ENCODE measurements at places on chromosomes 6 and 20.

DNA sequence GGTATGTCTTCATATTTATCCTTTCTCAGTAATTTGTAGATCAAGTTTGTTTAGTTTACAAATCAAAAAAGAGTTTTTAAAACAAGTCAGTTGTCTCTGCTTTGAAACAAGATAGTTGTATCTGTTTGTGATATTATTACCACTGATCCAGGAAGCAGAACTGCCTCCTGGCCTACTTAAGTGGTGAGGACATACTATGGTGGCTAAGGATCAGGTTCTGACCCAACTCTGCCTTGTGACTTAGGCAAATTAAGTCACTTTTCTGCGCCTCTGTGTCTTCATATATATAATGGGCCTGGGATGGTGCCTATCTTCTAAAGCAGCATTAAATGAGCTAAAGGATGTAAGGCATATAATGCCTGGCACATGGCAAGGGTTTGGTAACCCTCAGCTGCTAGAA lies 8.7 kb downstream of the ANKS1A start:
- no peak for DNase-seq

DNA sequence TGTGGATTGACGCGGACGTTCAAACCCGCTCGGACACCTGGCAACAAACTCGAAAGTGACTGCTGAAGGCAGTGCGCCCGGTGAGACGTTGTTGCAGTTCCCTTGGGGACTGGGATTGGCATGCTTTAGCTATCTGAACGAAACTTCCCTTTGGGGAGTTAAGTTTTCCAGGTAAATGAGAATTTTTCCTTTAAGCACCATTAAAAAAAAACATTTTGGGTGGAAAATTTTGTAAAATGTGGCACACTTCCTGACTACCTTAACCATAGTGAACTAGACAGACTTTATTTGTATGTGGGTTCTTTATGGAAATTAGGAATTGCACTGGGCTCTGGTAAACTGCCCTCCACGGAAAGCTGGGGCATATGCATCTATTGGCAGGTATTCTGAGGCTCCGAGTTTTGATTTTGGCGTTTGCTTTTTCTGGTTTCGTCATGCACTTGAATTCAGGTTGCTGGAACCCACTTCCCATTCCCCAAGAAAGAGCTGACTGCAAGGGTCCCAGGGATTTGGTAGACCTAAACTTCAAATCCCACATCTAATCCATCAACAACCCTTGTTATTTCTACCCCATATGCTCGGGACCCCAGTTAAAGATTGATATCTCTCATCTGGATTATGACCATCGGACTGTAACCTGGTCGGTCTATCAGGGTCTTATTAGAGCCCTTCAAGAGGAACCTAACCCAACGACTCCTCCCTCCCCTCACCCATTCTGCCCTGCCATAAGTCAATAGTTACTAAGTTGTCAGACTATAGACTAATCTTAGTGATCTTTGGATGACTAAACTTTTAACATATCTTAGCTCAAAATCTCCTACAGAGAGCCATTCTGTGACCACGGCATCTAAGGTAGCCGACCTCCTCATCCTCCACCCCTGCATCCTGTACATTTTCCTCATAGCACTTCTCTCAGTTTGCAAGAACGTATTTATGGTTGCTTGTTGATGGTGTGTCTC lies 800 bp upstream of the DYNLT1 start:
- DNase-seq = no peak

- DNase-seq = no peak
Observed at GRCh38 chr6:116922853-116923548, 46.0 kb downstream of the RFX6 start.

DNA sequence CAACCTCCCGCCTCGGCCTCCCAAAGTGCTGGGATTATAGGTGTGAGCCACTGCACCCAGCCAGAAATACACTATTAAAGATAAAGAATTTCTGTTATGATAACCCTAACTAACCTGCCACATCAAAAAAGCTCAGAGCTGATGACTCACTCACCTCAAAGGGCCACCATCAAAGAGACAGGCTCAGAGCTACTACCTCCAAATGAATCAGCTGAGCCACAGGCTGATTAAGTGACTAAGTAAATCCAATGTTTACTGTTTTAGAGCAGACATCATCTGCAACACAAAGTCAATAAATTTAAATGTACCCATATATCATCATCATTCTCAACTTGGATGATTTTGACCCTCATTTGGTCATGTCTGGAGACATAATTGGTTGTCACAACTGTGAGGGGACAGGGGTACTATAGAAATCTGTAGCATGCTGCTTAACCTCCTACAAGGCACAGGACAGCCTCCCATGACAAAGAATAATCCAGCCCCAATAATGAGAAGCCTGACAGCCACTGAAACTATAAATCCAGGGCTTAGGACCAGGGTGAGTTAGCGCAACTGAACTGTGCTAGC lies 106.5 kb downstream of the ATP9A start:
- DNase-seq = no peak

DNA sequence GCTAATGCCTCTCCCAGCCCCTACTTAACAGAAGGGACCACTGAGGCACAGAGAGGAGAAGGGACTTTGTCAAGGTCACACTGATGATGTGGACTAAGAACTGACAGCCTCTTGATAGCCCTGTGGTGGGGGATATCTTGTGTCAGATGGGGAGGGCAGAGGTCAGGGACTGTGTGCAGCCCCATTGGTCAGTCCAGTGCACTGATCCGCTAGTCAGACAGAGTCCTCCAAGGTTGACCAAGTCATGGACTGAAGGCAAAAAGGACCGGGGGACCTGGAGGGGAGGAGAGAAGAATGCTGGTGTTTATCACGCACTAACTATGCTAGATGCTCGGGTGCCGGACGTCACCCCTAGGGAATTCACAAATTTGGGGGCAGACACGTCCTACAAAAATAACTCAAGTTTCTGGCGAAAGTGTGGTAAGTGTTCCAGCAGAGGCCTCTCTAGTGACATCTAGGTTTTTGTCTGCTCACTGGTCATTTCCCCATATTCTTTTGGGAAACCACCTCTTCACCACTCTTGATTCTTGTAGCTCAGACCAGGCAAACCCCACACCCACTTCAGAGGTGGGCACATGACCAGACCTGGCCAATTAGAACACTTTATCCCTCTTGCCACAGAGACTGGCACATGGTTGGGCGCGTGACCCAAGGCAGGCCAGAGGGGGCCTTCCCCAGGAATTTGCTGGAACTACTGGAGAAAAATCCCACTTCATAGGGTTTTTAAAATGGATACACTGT lies 21.0 kb downstream of the TCF15 start:
- no peak for DNase-seq

- no peak for DNase-seq
Observed at GRCh38 chr20:8663424-8663823, 405.5 kb upstream of the PLCB4 start.

DNA sequence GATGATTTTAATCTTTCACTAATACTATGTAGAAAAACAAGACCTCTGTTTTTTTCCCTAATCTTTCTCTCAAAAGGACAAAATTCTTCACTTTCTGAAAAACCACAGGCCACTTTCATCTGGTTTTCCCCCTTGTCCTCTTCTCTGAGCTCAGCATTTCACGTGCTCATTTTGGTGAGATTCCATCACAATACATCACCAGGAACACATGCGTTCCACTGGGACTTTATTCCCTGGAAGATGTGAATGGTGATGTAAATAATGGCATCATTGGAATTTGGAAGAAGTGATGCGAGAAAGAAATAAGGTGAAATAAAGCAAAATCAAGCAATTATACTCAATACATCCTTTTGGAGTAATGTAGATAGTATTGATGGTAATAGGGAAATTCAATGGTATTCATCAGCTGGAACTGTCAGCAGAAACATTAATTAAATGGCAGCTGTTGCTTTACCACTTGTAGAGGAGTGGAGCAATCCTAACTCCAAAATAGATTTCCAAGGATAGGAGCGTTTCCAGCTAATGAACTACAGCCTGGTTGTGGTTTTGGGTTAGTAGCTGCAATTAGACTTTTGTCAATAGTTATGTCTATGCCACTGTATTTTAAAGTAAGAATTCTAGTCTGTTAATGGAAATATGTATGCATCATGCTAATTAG lies 11.5 kb downstream of the FILIP1 start:
- no peak for DNase-seq

DNA sequence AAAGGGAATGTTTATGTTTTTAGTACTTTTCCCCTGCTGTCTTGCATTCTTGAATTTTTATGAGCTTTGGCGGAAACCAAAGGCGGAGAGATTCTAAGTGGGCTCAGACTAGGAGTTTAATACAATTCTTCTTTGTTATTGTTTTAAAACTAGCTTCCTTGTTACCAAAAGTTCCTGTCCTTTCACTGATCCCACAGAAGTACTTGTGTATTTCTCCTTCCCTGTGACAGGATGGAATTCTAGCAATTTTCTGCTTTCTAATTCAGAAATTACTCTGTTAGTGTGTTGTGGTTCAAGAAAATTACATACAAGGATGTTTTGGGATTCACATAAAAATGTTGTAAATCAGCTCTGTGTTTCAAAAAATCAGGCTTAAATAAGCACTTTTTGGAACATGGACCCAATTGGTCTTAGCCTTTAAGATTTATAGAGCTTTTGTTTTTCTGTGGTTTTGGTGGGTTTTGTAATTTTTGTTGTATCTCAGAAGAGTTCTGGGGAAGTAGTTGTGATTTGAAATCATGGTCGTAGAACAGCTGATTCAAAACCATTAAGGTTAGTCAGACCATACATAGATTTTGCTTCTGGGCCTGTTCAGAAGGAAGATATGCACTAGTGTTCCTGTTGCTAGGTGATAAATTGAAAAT lies 17.6 kb upstream of the CTAGE9 start:
- DNase-seq = no peak

DNA sequence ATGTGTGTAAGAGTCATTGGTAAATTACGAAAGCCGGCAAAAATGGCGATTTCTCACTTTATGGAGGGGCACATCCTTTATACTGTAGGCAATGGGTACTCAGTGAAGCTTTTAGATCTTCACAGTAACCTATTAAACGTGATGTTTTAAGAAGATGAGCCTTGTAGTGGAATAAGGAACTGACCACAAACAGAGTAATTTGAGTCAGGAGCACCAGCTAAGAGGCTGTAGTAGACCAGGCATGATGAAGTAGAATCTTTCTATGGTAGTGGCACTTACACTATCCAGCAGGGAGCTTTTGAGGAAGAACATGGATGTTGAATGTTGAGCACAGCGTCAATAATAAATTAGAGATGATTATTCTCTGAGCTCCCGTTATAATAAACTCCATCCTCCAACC lies 65.9 kb downstream of the HIVEP2 start:
- no peak for DNase-seq

DNA sequence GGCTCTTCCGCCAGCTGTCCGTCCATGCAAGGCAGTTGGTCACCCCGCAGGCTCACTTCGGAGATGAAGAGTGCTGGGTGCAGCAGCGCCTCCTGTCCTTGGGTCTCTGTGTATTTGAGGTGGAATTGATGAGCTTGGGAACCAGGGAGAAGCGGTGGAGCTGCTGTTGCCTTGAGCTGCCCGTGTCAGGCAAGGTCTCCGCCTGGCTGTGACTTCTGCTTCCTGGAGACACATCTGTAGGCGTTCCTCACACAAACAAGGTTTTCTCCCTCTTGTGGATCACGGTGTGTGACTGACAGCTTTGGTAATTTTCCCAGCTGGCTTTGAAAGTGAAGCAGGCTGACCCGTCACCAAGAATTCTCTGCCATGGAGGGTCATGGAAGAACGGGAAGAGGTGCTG lies 2.5 kb upstream of the SLC17A9 start:
- no peak for DNase-seq

DNA sequence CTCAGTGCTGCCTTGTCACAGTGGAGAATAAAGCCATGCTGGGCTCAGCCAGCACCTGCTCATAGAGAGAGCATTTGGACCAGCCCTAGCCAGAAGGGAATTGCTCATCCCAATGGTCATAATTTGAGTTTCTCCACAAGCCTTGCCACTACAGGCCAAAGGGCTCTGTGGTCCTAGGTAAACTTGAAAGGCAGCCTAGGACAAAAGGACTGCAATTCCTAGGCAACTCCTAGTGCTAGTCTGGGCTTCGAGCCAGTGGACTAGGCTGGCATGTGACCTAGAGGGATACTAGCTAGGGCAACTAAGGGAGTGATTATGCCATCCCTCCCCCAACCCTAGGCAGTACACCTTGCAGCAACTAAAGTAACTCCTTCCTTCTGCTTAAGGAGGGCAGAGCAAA lies 516.2 kb downstream of the BCKDHB start:
- DNase-seq = peak; percentile 69

DNA sequence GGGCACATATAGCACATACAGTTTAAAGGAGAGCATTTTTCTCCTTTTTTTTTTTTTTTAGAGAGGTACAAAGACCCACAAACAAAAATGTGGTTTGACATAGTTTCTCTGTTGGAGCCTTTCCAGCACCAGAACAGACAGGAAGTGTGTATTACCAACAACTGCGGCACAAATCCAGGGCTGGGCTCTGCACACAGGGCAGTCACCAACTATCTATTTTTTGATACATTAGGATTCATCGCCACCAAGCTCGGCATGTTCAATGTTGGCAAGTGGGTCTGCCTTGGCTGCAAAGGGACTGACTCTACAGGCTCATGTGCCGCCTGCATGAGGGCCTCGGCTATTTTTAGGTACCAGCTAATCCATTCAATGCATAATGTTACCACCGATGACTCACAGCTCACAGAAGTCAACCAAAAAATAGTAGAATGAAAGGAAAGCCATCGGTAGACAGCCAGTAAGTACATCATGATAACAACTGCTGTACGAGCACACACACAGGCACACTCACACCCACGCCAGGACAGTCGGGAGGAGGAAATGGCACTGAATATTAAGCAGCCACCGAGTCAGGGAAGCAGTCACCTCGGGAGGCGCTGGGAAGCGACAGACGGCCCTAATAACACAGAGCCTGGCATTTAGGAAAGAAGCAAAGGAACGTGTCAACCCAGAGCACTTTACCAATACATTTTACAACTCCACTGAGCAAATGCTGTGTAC lies 81.6 kb downstream of the GMPR start:
- peak; percentile 74 for DNase-seq

GRCh38 chr6:109920911-109921310 lies 57.2 kb upstream of the GPR6 start:
- no peak for DNase-seq

DNA sequence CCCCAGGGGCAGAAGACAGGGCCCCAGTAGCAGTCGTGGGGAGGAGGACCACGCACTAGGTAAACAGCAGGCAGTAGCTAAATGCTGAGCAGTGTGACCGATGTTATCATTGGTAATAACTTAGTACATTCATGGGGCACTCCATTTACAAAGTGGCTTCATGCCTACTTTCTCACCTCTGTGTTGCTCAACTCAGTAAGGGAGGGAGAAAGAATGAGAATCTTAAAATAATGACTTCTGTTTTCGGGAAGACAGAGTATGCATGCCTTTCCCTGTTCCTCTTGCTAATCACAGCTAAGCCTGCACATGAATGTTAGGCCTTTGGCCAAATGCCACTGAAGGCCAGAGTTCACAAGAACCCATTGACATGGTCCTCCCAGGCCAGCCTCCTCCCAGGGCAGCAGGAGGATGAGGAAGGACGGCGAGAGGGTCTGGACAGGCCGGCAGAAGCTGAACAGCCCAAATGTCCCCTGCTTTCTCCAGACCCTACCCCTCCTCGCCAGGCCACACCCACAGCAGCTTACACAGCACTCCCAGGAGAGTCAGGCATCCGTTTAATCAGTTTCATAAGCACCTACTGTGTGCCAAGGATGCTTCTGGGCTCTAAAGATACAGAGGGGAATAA lies 183.4 kb downstream of the ANKRD60 start:
- DNase-seq = no peak

GRCh38 chr6:140436023-140436811 lies 1061.8 kb upstream of the CITED2 start:
- DNase-seq = no peak

GRCh38 chr6:24974182-24975171 lies 38.7 kb upstream of the RIPOR2 start:
- DNase-seq = no peak

GRCh38 chr6:136736281-136736960 lies 55.9 kb downstream of the MAP3K5 start:
- no peak for DNase-seq

- no peak for DNase-seq
Observed at GRCh38 chr6:41650120-41650519, 11.9 kb downstream of the MDFI start.

Measured in left ventricle myocardium superior (tissue), 1 donor.